Kidney tubule cell (primary cell): ENCODE measurements at places on chromosomes 5 and 9.

- no peak for DNase-seq
These were observed 154.5 kb downstream of the TARS1 start for GRCh38 chr5:33595303-33595702.

GRCh38 chr5:173498286-173498685, 118.2 kb downstream of the BOD1 start:
- DNase-seq, result peak; percentile 73

GRCh38 chr5:178056935-178057334, 56.4 kb upstream of the N4BP3 start:
- DNase-seq, result no peak

DNA sequence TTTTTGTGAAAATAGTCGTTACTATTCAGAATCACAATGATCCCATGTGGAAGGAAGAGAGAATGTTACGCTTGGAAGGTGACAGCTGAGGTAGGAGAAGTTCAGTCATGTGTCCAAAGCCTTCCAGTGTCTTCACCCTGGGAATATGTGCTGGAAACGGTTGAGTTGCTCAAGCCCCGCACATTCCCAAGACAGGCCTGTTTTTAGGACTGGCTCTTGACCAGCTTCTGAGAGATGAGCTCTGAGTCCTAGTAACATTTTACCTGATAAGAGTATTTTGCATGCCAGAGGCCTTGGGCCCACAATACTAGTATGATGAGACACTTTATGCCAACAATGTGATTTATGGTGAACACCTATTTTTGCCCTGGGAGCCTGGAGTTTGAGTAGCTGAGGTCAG, 101.7 kb downstream of the LMNB1 start:
- peak; percentile 76 for DNase-seq

- peak; percentile 64 for DNase-seq
These were observed 413.4 kb downstream of the TMEM38B start for GRCh38 chr9:106107716-106108115.

- no peak for DNase-seq
These were observed 46.7 kb downstream of the FANCC start for GRCh38 chr9:95270790-95271189.

GRCh38 chr5:109619606-109620005, 70.1 kb upstream of the MAN2A1 start:
- DNase-seq, result no peak

- no peak for DNase-seq
These were observed 153.9 kb upstream of the NFIB start for GRCh38 chr9:14467675-14468374.

DNA sequence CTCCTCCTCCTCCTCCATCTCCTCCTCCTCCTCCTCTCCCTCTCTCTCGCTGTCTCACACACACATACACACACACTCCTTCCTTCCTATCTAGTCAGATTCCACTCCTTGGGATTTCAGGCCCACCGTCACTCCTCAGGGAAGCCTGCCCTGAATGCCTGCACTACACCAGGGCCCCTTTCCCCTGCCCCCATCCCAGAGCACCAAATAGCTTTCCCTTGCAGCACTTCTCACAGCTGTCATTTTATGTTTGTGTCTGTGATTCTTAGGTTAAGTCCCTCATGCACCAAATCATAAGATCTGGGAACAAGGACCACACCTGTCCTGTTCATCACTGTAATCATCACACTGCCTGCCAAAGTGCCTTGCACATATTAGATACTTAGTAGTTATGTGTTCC, 86.5 kb upstream of the GABRP start:
- no peak for DNase-seq

GRCh38 chr5:6716629-6717149, 3.5 kb downstream of the TENT4A start:
- no peak for DNase-seq

GRCh38 chr9:133869674-133870405, 122.3 kb downstream of the VAV2 start:
- no peak for DNase-seq

GRCh38 chr5:18397371-18397770, 763.1 kb downstream of the TAF11L14 start:
- no peak for DNase-seq

GRCh38 chr5:147732291-147732883, 50.1 kb downstream of the JAKMIP2 start:
- DNase-seq, result no peak

- no peak for DNase-seq
These were observed 692.4 kb upstream of the DMAC1 start for GRCh38 chr9:8492024-8492423.

DNA sequence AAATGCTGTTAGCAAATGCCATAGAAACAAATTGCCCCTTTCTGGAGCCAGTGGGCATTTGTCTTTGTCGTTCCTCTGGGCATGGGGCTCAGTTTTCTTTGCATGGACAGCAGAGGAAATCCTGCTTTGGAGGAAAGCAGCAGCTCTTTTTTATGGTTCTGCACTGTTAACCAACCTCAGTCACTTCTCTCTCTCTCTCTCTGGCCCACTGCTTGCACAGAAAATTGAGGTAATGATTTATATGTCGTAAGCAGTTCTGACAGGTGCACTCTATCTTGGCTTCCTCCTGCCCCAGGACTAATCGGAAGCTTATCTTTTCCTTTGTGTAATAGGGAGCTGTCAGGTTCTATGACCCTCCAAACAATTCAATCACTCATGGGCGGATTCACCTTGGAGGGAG, 159.6 kb upstream of the GPR151 start:
- peak; percentile 78 for DNase-seq

- no peak for DNase-seq
These were observed 956.1 kb upstream of the EDIL3 start for GRCh38 chr5:85340790-85341189.

- DNase-seq, result peak; percentile 47
These were observed 31.2 kb downstream of the HMGCS1 start for GRCh38 chr5:43281840-43282658.

DNA sequence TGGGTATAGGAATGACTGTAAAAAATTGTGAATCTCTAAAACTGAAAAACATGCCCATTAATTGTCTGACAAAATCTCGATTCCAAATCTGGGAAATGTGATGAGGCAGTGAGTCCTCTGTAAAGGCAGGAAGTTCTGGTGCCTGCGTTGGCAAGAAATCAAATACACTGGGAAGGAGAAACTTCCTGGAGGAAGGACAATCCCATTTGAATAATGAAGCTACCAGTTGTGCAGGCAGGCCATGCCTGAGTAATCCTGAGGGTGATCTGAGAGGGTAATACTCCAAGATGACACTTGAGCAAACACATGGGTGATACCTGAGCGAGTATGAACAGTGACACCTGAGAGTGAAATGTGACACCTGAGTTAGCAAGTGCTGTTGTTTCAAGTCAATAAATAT, 49.7 kb downstream of the KIF24 start:
- DNase-seq, result peak; percentile 89

- DNase-seq, result peak; percentile 17
These were observed 303.8 kb upstream of the PRR16 start for GRCh38 chr5:120160124-120160895.

GRCh38 chr5:149040421-149040820, 22.4 kb downstream of the SH3TC2 start:
- DNase-seq, result no peak

DNA sequence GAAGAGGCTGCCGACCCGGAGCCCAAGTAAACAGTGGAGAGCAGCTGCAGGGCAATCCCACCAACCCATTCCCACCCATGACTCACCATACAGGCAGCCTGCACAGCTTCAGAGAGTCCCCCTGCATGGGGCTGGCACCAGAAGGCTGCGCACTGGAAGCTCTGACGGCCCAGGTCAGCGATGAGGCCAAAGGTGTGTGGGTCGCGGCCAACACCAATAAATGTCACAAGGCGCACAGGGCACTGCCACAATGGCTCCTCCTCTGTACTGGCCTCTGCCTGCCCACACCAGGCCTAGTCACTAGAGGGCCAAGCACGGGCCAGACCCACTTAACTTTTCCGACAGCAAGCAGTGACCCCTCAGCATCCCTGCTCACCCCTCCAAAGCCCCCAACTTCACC, 3.0 kb upstream of the SRA1 start:
- DNase-seq, result no peak

GRCh38 chr9:20290257-20290656, 332.0 kb downstream of the MLLT3 start:
- no peak for DNase-seq

DNA sequence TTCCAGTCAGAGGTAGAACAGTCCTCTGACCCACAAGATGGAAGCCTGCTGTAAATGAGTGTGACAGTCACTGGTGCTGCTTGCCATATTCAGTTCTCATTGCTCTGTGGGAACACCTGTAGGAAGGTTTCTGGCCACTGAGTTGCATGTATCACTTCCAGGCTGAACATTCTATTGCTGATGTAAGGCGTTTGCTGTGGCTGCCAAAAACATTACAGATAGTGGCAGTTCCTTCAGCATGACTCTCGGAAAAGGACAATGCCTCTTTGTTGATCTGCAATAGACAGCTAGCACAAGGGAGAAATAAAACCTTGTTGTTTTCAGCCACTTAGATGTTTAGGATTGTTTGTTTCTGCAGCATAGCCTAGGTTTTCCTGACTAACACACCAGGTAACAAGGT, 217.2 kb downstream of the AGTPBP1 start:
- no peak for DNase-seq

DNA sequence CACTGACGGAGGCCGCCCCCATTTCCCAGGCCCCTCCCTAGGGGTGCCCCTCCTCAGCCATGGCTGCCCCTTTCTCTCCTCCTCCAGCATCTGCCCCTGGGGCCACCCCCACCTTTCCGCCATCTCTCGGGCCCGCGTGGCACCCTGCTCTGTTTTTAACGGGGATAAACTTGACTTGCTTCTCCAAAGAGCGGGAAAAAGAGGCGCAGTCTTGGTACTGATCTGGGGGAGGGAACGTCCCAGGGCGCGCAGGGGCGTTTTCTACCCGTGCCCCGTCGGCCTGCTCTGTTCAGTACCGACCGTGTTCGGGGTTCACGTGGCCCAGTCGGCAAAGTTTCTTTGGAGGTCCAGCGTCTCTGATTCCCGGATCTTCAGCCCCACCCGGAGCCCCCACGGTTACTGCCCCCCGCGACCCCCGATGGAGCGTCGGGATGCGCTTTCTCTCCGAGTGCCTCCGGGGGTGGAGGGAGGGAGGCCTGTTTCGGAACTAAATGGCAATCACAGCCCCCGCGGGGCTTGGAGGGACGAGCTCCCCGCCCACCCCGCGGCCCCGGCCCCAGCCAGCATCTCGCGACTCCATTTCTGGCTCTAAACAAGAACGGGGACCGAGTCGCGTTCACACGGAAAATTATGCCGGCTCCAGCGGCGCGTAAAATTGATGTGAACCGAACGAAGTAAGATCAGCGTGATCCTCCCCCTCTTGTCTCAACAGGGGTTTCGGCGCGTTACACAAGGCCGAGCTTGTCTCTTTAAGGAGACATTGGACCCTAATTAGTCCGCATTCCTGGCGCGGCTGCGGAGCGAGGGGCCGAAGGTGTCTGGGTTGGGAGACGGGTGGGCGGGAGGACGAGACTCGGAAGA, 1.1 kb upstream of the TLE4 start:
- no peak for DNase-seq

- DNase-seq, result peak; percentile 61
These were observed 26.0 kb upstream of the GNE start for GRCh38 chr9:36284226-36284625.

- peak; percentile 56 for DNase-seq
These were observed 119.9 kb downstream of the KCNIP1 start for GRCh38 chr5:170623576-170624181.

- no peak for DNase-seq
These were observed 55.2 kb downstream of the NEURL1B start for GRCh38 chr5:172696171-172696849.

DNA sequence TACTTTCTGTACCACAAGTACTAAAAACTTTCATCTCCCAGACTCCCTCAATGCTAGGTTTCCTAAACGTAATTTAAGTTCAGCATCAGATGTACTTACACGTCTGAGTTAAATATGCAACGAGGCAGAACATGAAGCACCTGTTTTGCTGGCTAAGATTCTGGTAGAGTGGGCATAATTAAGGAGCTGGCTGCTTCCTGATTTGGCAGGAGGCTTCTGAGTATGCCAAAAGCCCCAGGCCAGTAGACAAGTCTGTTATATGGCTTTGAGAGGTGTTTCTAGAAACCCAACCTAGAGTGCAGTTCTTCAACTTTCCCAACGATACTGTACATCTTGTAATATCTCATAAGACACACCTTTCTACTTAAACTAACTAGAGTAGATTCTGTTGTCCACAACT, 13.6 kb downstream of the TICAM2 start:
- DNase-seq, result no peak

- DNase-seq, result no peak
These were observed 232.0 kb downstream of the RFK start for GRCh38 chr9:76162086-76162730.

- no peak for DNase-seq
These were observed 105.1 kb downstream of the PHF2 start for GRCh38 chr9:93681269-93682154.

GRCh38 chr9:123562844-123563346, 206.9 kb downstream of the CRB2 start:
- peak; percentile 97 for DNase-seq
